ENCODE measurements at places on chromosomes 5 and 9.
A peak's percentile ranks its signal among the peaks of the same experiment; 100 is the strongest.

- DNase-seq, result no peak
Observed at GRCh38 chr9:79980432-79980831, 408.7 kb downstream of the TLE4 start.

DNA sequence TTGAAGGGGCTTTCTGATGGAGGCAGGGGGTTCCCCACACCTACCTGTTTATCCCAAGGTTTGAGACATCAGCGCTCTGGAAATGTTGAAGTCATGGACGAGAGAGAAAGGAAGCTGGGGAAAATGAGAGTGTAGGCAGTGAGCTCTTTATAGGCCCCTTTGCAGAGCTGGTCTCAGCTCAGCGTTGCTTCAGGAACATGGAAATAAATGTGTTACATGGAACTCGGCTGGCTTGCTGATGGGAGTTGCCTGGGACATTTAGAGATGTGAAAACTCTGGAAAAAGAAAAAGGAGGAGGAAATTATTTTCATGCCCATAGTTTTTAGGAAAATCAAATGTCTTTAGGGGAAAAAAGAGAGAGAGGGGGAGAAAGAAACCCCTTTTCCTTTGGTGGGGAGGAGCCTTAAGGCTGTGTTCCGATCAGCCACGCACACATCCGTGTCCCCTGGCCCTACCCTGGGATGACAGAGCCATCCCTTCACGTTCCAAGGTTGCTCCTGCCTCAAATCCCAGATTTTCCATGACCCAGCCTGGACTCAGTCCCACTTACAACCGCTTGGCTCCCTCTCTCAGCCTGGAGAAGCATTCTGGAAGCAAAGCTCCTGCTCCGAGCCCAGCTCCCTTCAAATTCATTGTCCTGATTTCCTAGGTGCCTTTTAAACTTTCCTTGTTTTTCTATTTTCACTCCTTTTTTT lies 78.3 kb downstream of the COL27A1 start:
- no peak for DNase-seq

DNA sequence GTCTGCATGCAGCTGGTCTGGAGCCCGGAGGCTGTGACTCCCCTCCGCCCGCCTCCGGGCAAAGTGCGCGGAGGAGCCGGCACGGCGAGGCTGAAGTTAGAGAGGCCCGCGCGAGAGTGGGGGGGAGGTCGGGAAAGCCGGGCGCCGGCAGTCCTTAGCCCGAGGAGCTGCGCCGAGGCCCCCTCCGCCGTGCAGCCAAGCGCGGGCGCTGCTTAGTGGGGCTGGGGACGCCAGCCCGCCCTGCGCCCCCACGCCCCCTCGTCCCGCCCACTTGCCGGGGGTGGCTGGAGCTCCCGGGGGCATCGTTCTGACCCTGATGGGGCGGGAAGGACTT lies 403 bp downstream of the NINJ1 start:
- peak; percentile 42 for DNase-seq

DNA sequence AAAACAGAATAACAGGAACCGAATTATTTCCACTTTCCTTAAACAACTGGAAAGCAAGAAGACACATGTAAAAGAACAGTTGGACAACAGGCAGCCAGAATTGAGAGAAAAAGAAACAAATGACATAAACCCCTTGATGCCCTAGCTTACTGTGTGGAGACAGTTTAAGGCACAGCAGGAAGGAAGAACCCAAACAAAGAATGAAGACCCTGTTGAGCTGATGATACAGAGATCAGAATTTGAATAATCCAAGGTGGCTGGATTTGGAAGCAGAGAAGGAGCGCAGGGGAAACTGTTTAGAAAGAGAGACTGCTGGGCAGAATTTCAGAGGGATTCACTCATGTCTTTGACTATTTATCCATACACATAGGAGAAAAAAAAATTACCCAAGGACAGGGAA lies 316.3 kb upstream of the POU5F2 start:
- DNase-seq, result no peak

GRCh38 chr9:68727636-68728035 lies 22.6 kb downstream of the PIP5K1B start:
- no peak for DNase-seq

DNA sequence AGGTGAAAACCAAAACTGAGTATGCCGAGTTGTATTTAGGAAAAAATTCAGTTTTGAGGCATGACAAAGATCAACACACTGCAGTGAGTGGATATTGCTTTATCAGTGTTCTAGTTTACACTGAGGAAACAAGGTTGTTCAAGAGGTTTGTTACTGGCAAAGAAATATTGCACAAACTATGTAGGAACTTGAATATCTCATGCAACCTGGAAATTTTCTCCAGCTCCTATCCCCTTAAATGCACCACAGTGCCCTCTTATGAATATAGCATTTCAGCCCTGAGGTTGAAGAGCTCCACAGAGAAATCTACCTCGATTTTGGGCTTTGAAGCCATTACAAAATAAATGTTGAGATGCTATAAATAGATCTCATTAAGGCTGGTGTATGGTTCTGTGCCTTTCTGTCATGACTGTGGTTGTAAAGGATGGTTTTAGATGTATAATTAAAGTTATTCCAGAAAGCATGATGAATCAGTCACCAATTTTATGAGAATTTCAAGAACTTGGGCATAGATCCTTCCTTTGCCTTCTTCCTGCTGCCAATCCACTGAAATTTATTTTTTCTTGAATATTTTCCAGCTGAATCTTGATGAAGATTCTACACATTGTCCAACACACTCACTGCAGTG lies 159.3 kb downstream of the SPATA31D1 start:
- DNase-seq, result no peak

DNA sequence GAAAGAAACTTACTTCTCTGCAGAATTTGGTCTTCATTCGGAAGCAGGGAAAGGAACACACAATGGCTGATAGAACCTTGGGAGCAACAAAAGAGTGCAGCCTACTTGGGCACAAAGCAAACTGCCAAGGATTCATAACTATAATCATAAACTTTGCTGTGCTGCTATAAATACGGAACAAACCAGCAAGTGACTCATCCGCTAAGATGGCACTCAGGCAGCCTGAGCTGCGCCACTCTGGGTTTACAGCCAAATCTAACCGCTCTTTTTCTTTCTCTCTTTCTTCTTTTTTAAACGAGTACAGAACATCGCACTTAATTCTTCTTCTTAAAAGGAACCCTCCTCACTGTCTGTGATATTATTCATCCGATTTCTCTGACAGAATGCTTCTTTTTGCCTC lies 81.1 kb downstream of the PTPN3 start:
- no peak for DNase-seq

DNA sequence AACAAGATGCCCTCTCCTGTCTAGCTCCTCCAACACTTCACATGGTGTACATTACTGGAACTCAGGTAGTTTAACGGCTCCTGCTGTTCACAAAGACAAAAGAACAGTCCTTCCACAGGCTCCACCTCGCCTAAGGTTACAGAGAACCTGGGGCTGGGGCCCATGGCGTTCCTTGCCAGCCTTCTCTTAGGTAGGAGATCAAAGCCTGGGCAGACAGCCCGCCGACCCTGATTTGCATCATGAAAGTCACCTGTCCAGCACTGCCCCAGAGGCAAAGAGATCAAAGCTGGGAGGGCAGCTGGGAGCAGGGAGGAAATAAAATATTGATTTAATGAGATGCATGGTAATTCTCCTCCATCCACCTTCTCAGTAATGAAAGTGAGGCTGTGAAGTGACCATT lies 115.0 kb upstream of the SLIT3 start:
- no peak for DNase-seq

GRCh38 chr5:59745415-59745863 lies 148.1 kb downstream of the PDE4D start:
- peak; percentile 61 for DNase-seq

DNA sequence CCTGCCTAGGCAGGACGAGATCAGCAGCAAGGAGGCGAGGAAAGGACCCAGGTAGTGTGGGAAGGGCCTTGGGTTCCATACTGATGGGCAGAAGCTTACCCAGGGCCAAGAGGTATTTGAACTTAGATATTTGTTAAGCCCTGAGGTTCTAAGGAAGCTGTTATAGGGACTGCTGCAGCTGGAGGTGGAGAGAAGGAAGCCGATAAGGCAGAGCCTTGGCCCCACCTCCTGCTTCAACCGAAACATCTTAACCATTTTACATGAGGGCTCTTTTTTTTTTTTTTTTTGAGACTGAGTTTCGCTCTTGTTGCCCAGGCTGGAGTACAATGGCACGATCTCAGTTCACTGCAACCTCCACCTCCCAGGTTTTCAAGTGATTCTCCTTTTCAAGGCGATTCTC lies 8.6 kb upstream of the AQP3 start:
- no peak for DNase-seq

- DNase-seq, result no peak
Observed at GRCh38 chr9:126523611-126524111, 90.1 kb upstream of the LMX1B start.

GRCh38 chr9:78158286-78158685 lies 77.6 kb upstream of the CEP78 start:
- no peak for DNase-seq

All from PC-3 (cell line).